Stimulated activated CD4-positive, alpha-beta T cell treated with anti-CD3 and anti-CD28 coated beads, Interleukin-2, amount 100 ng/mL, for 4 hours (primary cell): ENCODE measurements at places on chromosomes 11 and 22.

GRCh38 chr11:127454856-127455255, 454.3 kb upstream of the KIRREL3 start:
- DNase-seq: no peak

DNA sequence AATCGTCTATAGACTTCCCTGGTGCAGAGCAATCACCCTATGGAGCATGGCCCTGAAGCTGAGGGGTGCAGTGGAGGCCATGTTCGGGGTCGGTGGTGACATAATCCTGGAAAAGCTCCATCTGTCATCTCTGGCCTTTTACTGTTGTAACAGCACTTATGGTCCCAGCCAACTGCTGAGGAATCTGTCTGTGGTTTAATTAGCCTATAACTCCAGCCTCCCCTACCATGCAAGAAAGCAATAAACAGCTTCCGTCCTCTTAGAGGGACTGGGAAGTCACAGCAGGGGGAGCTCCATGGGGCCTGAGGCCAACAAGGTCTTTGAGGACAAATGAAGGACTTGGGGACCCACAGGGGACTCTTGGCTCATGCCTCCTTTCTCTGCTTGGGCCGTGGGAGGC, 159.1 kb upstream of the NECTIN1 start:
- DNase-seq: no peak

DNA sequence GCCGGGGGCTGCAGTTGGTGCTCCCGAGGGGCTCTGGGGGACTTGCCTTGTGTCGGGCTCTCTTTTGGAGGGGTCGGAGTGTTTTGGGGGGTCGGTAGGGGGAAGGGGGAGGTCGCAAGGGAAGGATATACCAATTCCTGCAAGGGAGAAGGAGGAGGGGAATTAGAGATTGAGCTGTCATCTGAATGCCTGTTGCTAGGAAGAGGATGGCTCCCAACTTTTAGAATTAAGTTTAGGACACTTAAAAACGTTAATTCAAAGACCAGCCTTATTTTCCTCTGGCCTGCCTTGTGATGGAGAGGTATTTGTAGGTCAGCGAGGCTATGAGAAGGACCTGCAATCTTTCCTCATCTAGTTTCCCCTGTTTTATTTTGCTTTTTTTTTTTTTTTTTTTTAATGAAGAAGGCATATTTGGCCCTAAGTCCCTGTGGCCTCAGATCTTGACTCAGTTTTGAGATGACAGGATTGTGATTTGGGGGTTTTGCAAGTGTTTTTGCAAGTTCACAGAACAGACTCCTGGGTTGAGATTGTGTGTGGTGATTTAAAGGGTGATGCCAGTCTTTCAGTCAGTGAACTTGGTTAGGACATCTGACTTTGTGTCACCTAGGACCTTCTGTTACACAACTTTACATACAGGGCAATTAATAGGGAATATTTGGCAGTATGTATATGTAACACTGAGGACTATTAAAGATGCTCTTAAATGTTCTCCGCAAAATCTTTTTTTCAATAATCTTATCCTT, 672 bp downstream of the TMEM135 start:
- no peak for DNase-seq

GRCh38 chr11:96172604-96173003, 170.4 kb downstream of the MAML2 start:
- no peak for DNase-seq

DNA sequence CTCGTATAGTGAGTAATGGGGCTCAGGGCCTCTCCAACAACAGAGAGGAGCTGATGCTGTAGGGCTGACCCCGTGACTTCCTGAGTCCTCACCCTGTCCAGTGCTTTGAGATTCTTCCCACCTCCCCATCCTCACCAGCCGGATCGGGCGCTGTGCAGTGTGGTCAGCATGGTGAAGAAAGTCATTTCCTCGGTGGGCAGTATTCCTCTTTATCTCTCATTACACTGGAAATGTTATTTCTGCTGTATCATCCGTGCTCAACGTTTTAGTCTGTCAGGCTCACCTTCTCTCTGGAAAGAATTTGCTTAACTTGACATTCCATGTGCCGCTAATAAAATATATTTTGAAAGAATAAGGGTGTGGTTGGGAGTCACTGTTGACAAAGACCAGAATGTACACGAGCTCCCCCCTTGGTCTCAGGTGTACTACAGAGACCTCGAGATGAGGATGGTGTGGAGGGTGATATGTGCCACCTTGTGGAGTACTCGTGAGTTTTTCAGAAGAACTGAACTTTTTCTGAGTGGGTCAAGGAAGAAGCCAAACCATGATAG, 25.7 kb upstream of the SCGB1A1 start:
- DNase-seq: no peak

GRCh38 chr11:120067438-120068113, 70.3 kb downstream of the TRIM29 start:
- no peak for DNase-seq

DNA sequence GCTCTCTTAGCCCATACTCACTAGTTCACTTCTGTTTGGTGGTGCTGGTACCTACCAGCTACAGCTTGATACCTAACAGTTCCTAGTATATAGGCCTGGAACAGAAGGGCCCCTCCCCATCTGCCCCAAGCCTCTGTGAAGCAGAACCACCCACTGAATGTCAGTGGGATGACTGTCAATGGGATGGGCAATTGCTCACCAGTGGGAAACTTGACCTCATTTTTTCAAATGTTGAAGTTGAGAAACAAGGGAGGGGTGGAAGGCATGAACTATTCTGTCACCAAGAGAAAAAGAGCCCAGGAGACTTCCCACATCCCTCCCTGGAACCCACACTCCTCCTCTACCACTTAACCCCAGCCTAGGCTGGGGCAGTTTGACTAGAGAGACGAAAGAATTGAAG, at the start of gene NLRP10:
NLRP10 (minus strand) TSS at position 62 of the 400 bp plus-strand sequence. CDS start 1,952 bp downstream, outside the sequence.
- no peak for DNase-seq

GRCh38 chr11:63023222-63023814, 7.7 kb upstream of the SLC22A8 start:
- DNase-seq: no peak

- no peak for DNase-seq
Measured at GRCh38 chr22:23657727-23658126, 25.6 kb upstream of the DRICH1 start.

DNA sequence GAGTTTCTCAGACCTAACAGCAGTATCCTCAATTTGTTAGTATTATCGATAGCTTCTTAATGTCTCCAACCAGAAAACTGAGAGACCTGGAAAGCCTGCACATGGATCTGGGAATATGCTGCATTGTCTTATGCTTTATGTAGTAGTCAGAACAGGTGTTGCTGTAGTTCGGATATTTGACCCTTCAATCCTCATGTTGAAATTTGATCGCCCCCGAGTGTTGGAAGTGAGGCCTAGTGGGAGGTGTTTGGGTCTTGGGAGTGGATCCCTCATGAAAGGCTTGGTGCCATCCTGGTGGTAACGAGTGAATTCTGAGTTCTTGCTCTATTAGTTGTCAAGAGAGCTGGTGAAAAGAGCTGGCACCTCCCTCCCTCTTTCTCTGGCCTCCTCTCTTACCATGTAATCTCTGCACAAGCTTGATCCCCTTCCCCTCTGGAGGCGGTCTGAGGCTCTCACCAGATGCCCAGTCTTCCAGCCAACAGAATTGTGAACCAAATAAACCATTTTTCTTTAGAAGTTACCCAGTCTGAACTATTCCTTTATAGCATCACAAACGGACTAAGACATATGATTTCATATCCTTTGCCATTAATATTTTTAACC, 227.1 kb downstream of the DDX10 start:
- no peak for DNase-seq

DNA sequence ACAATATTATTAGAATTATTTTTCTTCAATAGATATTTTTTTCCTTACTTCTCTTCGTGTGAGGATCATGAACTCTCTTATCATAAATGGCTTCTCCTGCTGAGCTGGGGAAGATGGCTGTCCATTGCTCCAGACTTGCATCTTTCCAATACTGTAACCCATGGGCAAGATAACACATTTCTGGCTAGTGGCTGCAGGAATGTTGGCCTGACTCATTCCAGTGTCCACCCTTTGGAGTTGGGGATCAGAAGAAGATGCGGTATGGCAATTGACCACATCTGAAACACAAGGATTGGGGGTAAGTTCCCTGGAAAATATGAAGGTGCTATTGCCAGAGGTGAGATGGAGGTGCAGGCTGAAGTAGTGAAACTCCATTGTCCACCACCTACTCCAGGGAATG, 92.8 kb downstream of the FAR1 start:
- no peak for DNase-seq

GRCh38 chr11:61042537-61042936, 59.8 kb upstream of the CD5 start:
- no peak for DNase-seq

GRCh38 chr22:43293259-43293654, 49.9 kb downstream of the SCUBE1 start:
- no peak for DNase-seq
